ENCODE measurements at places on chromosomes 2 and 18.

DNA sequence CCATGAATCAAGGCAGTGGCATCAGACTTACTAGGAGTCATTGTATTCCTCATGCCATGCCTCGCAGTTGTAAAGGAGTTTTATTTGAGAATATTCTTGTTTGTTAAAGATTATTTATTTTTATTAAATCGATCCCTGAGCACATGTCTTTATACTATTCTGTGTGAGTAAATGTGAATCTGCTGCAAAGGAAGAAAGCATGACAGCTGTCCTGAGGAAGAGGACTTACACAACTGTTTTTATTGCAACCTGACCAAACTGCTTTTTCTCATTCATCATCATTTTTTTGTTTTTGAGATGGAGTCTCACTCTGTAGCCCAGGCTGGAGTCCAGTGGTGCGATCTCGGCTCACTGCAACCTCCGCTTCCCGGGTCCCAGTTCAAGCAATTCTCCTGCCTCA lies 34.1 kb downstream of the INO80D start:
- no peak for DNase-seq

GRCh38 chr2:10239561-10239967 lies 63.1 kb upstream of the HPCAL1 start:
- no peak for DNase-seq

GRCh38 chr18:52486052-52486451 lies 146.1 kb downstream of the DCC start:
- no peak for DNase-seq

DNA sequence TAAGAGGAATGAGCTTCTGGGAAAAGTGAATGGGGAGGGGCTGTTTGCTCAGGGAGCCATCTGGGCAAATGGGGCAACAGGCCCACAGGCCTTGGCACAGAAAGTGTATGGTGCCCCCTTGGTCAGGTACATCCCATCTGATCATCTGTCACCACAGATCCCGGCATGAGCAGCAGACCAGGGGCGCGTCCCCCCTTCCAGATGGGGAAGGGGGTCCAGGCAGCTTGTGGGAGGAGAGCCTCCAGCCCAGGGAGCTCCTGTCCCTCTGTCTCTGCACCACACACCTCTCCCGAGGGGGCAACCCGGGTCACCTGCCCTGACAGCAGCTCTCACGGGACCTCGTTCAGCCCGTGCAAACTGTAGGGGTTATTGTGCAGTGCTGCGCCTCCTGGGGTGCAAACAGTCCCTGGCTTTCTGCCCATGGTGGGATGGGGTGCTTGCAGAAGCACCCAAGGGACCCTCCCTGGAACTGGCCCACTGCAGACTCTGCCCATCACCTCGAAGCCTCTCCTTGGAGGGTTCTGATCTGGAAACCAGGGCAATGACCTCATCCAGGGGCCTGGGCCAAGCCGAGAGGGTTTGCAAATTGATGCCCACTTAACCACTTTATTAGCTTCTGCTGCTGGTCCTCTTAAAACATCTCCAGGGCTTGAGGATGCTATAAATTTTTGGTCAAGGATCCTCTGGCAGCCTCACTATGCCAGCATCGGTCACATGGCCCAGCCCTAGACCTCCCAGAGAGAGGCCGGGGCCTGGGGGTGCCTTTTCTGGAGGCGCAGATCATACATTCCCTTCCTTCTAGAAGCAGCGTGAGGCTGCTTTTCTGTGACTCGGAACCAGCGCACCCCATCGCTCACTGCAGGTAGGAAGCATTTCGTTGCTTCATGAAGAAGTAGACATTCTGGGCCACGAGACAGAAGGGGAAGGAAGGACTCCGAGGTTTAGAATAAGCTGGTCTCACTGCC lies 7.6 kb upstream of the BOK start:
- peak; percentile 16 for DNase-seq

- DNase-seq, result no peak
Observed at GRCh38 chr2:19038071-19039015, 320.1 kb downstream of the OSR1 start.

DNA sequence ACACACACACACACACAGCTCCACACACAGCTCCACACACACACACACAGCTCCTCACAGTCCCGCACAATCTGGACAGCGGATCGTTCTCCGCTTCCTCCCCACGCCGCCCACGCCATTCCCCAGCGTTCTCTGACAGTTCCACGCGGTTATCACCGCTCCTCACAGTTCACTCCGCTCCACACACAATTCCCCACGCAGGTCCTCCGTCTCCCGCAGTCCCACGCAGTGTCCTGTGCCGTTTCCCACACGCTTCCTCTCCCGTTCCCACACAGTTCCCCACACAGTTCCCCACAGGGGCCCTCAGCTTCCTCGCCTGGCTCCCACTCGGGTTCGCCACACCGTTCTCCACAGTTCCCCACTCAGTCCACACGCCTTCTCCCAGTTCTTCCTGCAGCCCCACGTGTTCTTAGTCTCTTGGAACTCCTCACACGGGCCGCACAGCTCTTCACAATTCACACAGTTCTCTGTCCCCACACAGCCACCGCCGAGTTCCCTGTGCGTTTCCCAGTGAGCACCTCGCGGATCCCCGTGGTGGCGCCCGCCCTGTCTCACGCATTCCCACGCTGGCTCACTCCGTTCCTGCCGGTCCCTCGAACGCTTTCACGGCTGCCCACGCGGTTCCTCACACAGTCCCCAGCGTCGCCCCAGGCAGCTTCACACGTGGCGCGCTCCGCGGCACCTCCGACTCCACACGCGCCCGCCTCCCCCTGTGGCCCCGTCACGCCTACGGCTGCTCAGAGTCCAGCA lies 38.4 kb downstream of the KIF1A start:
- DNase-seq, result no peak

- no peak for DNase-seq
Observed at GRCh38 chr2:124524155-124524915, 499.2 kb downstream of the CNTNAP5 start.

GRCh38 chr2:151410485-151410834 lies 758 bp downstream of the RIF1 start:
- peak; percentile 46 for DNase-seq

- no peak for DNase-seq
Observed at GRCh38 chr18:46646468-46646867, 10.6 kb downstream of the LOXHD1 start.

GRCh38 chr2:63051042-63051794 lies 588 bp downstream of the OTX1 start:
- peak; percentile 45 for DNase-seq

- DNase-seq, result no peak
Observed at GRCh38 chr2:186907897-186908296, 58.9 kb upstream of the ZSWIM2 start.

- no peak for DNase-seq
Observed at GRCh38 chr2:151616760-151617339, 117.4 kb downstream of the NEB start.

DNA sequence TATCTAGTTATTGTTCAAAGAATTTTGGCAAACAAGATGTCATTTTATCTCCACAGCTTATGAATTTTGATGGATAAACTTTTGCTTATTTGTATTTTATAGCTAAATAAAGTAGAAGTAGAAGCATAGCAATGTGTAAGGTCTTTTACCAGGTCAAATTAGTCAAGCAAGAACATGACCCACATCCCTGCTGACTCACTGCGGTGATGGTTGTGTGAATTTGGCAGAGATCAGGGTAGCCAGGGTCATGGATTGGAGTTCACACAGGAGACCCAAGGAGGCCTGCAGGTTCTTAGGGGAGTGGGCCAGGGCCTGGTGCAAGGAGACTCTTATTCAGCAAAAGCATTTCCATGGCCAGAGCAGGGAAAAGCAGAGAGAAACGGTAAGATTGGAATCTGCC lies 18.7 kb downstream of the SP140 start:
- DNase-seq, result no peak

DNA sequence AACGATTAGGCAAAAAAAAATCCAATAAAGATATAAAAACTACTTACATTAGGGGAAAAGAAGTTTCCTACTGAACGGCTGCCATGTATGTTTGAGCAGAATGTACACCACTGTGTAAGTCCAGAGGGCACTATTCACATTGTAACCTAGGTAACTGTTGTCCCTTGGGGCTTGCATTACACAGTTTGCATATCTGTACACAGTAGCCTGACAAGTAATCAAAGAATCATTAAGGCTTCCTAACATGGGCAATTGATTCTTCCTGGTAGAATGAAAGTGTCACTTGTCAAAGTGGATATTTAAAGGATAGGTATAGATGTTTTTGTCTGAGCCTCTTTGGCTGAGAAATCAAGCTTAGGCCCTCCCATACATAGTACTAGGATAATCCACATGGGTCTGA lies 39.1 kb downstream of the PLEK start:
- peak; percentile 11 for DNase-seq

DNA sequence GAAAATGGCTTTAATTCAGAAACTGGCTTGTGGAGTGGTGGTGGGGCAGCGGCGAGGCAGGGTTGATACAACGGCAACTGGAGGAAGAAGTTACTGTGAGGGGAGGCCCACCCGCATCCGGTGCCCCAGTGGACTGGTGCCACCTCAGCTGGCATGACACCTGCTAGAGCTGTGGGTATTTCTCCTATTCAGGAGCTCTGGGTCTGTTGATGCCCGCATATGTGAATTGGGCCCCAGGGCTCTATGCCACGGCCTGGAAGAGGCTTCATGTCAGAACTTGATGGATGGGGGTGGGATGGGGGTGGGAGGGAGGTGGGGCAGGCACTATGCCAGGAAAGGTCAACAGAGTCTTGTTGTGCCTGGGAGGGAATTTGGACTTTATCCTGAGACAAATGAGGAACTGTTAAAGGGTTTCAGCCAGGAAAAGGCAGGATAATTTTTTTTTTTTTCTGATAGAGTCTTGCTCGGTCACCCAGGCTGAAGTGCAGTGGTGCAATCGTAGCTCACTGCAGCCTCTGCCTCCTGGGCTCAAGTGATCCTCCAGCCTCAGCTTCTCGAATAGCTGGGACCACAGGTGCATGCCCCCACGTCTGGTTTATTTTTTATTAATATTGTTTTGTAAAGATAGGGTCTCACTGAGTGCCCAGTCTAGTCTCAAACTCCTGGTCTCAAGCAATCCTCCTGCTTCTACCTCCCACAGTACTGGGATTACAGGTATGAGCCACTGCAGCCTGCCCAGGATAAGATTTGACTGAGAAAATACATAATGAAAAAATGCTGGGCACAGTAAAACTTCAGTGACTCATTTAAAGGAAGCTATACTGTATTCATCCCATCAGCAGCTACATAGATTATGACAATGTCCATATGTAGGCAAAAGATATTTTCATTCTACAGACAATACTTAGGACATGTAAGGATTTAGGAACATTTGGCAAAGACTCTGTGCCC lies 52.6 kb downstream of the SH2D6 start:
- no peak for DNase-seq

- DNase-seq, result no peak
Observed at GRCh38 chr18:468955-469790, 31.3 kb downstream of the COLEC12 start.

DNA sequence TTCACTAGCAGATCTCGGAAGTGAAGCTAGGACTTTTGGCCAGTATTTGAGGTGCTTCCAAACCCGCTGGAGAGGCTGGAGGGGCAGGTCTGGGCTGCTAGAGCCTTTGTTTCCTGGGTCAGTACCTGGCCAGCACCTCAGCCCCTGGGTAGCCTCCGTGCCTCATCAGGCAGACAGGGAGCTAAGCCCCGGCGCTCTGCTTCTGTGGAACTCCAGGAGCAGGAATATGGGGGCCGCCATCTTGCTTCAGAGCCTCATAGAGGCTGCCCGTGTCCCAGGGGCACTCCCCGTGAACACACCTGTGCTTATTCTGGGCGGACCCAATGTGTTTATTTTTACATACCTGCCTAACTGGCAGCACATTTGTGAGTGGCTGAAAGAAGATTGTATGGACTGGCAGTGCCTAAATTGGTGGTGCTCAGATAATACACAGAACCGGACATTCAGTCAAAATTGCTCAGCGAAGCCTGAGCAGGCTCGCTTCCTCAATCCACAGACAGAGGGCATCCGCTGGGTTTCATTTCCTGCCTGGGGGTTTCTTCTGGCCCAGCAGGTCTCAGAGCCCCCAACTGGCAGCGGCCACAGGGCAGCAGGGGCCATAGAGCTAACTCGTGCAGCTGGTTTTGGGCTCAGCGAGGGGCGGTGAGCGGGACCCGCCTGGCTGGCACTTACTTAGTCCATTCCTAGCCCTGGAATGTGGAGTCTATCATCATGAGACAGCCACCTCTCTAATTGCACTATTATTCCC lies 176.8 kb upstream of the ALKAL2 start:
- no peak for DNase-seq

GRCh38 chr18:44588508-44588907 lies 92.2 kb upstream of the SETBP1 start:
- no peak for DNase-seq

DNA sequence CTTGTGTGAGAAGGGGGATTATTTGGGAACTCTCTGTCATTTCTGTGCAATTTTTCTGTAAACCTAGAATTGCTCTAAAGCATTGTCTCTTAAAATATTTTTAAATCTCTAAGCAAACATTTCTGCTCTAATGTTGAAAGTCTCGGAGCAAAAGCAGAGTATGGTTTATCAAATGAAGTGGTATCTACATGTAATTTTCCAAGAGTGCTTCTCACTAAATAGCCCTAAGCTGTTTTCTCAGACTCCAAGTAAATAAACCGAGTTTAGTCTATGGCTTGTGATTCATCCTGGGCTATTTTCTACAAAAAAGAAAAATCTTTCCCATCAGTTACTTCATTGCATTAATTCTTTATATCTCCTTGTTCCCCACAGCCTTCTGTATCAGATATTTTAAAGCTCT lies 90.8 kb downstream of the METTL4 start:
- DNase-seq, result no peak

DNA sequence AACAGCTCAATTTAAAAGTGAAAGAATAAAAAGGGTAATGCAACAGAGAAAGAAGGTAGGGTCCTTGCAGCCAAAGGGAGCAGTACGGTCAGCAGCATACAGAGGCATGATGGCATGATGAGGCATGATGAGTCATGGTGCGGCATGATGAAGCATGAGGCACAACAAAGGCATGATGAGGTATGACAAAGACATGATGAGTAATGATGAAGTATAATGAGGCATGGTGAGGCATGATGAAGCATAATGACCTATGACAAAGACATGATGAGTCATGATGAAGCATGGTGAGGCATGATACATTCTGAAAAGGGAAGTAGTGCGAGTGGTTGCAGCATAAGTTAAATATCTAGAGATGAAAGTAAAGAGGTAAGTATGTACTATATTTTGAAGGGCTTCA lies 673.2 kb downstream of the TMEM182 start:
- no peak for DNase-seq

- no peak for DNase-seq
Observed at GRCh38 chr2:175817221-175817620, 184.8 kb downstream of the LNPK start.

GRCh38 chr2:96225016-96225533 lies 16.4 kb upstream of the STARD7 start:
- DNase-seq, result no peak

DNA sequence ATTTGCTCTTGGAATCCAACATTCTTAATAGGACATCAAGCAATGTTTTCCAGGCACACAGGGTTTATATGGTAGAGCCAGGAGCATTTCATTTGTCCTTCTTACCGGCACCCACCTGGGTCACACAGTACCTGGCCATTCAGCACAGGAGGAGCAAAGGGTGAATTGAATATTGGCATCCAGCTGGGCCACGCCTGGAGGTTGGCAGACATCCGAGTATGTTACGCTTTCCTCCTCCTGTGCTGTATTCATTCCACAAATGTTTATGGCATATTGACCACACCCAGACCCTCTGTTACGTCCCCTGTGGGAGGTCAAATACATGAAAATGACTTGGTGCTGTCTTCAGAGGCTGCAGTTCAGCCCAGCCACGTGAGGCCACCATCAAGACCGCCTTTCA lies 206.2 kb downstream of the RTP5 start:
- peak; percentile 68 for DNase-seq

GRCh38 chr2:150081775-150082481 lies 405.5 kb downstream of the RND3 start:
- DNase-seq, result no peak

GRCh38 chr2:71613953-71614925 lies 160.9 kb downstream of the DYSF start:
- no peak for DNase-seq

- DNase-seq, result no peak
Observed at GRCh38 chr18:78376046-78376445, 603.6 kb upstream of the SALL3 start.

Measured in NCI-H345 (cell line).